ENCODE measurements at places on chromosomes 12 and 14. TPM values are rescaled to one million over a fixed set of nuclear protein-coding genes. Genes with fewer than 3 reads are reported as not detected.

DNA sequence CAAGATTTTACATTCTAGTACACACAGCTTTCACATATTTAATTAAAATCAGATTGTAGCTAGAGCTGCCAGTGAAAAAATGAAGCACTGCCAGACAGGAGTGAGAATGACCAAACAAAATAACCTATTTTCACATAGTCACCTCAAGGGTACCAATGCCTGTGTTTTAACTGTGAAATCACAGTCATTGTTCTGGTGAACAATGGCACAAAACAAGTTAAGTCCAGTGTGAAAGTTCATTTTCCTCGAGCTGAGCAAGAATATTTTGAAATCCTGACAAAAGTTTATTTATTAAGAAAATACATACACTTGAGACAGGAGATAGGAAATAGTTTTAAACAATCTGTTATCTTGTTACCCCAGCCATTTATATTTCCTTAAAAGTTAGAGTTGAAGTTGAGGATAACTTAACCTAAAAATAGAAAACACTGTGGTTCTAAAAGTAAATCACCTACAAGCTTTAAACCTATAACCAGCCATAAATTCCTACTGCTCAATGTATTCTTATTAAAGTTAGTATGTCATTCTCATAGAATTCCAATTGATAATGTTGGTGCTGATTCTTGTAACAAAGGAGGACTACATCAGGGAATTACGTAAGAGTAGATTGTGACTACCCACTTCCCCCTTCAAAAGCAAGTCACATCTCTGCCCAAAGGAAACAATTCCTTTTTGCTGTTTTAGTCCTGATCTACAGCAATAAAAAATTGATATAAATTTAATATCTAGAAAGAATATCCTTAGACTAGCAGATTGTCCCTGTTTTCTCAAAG is 15.9 kb downstream of the DENND5B start:
- no peaks in the 10 kb centered on the region for H3K27me3 ChIP-seq
- peaks cover 12% of the 10 kb centered on the region for H3K4me1 ChIP-seq
- H3K27ac ChIP-seq, result no peak overlapping the region
- no peak overlapping the region for H3K4me3 ChIP-seq
- DNase-seq, result no peak

The TAS2R46 gene
- 2.3 TPM for total RNA-seq

The MYF5 gene
- total RNA-seq, result not detected

DNA sequence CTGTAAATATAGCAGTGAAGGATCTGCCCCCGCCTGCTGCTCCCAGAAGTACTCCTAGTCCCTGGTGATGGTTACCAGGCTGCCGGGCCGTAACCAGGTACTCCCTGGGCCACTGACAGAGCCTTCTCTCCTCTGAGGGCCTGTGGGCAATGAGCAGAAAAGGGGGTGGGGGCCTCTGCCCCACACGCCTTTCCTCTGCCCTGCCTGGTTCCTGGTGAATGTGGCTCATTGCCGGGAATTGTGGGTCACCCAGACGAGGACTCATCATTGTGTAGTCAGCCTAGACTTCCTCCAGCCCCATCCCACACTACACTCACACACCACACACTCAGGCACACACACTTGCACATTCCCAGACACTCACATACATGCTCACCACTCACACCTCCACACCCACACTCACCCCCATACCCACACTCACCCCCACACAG is 35.7 kb upstream of the ACTN1 start:
- H3K4me1 ChIP-seq, result peaks cover 8% of the 10 kb centered on the region
- H3K27ac ChIP-seq, result no peak overlapping the region
- no peak for DNase-seq

GRCh38 chr12:10304161-10304574 is 3.5 kb upstream of the KLRD1 start:
- H3K36me3 ChIP-seq, result no peaks in the 10 kb centered on the region
- peaks cover 4% of the 10 kb centered on the region for H3K4me1 ChIP-seq
- DNase-seq, result no peak
- no peak overlapping the region for H3K4me3 ChIP-seq

DNA sequence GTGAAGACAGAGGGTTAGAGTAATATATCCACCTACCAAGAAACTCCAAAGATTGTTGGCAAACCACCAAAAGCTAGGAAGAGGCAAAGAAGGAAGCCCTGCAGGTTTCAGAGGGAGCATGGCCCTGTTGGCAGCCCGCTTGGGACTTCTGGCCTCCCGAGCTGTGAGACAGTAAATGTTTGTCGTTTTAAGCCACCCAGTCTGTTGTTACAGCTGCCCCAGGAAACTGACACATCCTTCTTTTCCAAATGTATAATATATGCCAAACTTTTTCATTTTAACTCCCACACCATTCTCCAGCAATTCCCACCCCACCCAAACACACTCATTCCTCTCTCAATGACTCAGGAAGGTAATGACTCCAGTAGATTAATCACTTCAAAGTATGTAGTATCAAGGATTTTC is 74.0 kb downstream of the RPS29 start:
- H3K4me1 ChIP-seq, result peaks cover 3% of the 10 kb centered on the region
- H3K36me3 ChIP-seq, result no peaks in the 10 kb centered on the region
- peak; percentile 30 for DNase-seq
- H3K27me3 ChIP-seq, result no peaks in the 10 kb centered on the region

- H3K27me3 ChIP-seq, result no peaks in the 10 kb centered on the region
- no peaks in the 10 kb centered on the region for H3K4me1 ChIP-seq
- no peaks in the 10 kb centered on the region for H3K36me3 ChIP-seq
- no peak overlapping the region for H3K27ac ChIP-seq
- no peak overlapping the region for H3K4me3 ChIP-seq
- no peak for DNase-seq
These were observed 130.8 kb downstream of the LMNTD1 start for GRCh38 chr12:25422241-25422640.

DNA sequence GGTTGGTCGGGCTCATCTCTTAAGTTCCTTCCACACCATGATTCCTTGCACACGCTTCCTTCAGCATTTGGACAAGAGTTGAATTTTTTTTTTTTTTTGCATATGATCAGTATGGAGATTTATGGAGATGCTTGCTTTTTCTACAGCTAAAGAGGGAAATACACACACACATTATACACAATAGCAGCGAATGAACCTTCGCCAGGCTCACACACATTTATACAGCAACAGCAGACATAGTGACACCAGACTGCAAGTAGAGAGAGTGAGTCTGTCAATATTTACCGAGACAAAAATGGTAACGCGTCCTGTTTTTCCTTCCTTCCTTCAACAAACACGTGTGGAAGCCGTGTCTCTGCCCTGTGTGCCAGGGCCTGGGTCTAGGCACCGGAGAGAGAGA is 897.9 kb downstream of the BCL11B start:
- no peak overlapping the region for H3K27ac ChIP-seq
- H3K4me3 ChIP-seq, result no peak overlapping the region
- H3K27me3 ChIP-seq, result no peaks in the 10 kb centered on the region
- no peak for DNase-seq
- H3K36me3 ChIP-seq, result no peaks in the 10 kb centered on the region

The TAS2R9 gene
- 0.16 TPM for total RNA-seq

GRCh38 chr14:70748422-70748821 is 60.9 kb downstream of the MAP3K9 start:
- H3K27ac ChIP-seq, result no peak overlapping the region
- DNase-seq, result no peak
- no peak overlapping the region for H3K4me3 ChIP-seq
- no peaks in the 10 kb centered on the region for H3K4me1 ChIP-seq
- H3K27me3 ChIP-seq, result no peaks in the 10 kb centered on the region
- H3K36me3 ChIP-seq, result peaks cover 7% of the 10 kb centered on the region

GRCh38 chr14:89477391-89477790 is 60.4 kb upstream of the FOXN3 start:
- no peak overlapping the region for H3K4me3 ChIP-seq
- H3K27ac ChIP-seq, result no peak overlapping the region
- no peak for DNase-seq
- no peaks in the 10 kb centered on the region for H3K4me1 ChIP-seq
- no peaks in the 10 kb centered on the region for H3K27me3 ChIP-seq

GRCh38 chr12:946212-946611 is 3.3 kb downstream of the RAD52 start:
- no peaks in the 10 kb centered on the region for H3K27me3 ChIP-seq
- peaks cover 10% of the 10 kb centered on the region for H3K36me3 ChIP-seq
- H3K4me1 ChIP-seq, result peaks cover 12% of the 10 kb centered on the region
- H3K27ac ChIP-seq, result no peak overlapping the region

DNA sequence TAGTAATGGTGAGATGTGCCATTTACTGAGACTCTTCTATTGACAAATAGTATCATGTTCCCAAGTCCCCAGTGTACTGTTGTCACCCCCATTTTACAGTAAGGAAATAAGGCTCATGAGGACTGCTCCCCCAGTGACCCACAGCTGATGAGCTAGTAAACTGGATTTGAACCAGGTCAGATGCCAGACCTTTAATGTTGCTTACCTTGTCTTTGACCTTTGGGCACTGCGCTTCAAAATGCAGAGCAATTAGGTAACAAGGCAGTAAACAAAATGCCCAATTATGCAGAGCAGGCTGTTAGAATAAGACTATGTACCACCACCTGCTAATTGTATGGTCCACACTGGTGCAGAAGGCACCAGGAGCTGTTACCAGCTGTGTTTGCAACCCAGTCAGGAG is 38.5 kb upstream of the RIN3 start:
- H3K4me3 ChIP-seq, result no peak overlapping the region
- no peaks in the 10 kb centered on the region for H3K36me3 ChIP-seq
- no peaks in the 10 kb centered on the region for H3K4me1 ChIP-seq
- no peaks in the 10 kb centered on the region for H3K27me3 ChIP-seq
- no peak overlapping the region for H3K27ac ChIP-seq

GRCh38 chr14:56118611-56119181 is 485 bp downstream of the PELI2 start:
- peak overlapping the region; percentile 43 for H3K27ac ChIP-seq
- H3K4me1 ChIP-seq, result no peaks in the 10 kb centered on the region
- H3K36me3 ChIP-seq, result no peaks in the 10 kb centered on the region
- H3K27me3 ChIP-seq, result no peaks in the 10 kb centered on the region
- peak; percentile 9 for DNase-seq

DNA sequence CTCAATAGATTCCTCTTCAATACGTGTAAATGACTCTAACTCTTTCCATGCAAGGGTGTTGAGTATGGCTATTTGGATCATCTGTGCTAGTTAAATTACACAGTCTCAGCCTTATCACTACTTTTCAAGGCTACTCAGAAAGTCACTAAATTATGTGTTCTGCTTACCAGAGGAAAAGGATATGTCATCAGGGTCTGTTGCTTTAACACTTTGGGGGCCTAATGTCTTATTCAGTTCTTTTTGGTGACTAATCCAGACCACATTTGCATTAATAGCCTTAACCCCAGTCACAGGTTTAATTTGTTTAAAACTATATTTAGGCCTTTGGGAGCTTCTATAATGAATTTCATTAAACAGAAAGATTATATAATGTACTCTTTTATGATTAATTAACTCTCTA is 649.3 kb downstream of the RPS29 start:
- no peaks in the 10 kb centered on the region for H3K36me3 ChIP-seq
- H3K27ac ChIP-seq, result peak overlapping the region; percentile 54
- peaks cover 13% of the 10 kb centered on the region for H3K4me1 ChIP-seq
- H3K4me3 ChIP-seq, result no peak overlapping the region
- DNase-seq, result no peak

DNA sequence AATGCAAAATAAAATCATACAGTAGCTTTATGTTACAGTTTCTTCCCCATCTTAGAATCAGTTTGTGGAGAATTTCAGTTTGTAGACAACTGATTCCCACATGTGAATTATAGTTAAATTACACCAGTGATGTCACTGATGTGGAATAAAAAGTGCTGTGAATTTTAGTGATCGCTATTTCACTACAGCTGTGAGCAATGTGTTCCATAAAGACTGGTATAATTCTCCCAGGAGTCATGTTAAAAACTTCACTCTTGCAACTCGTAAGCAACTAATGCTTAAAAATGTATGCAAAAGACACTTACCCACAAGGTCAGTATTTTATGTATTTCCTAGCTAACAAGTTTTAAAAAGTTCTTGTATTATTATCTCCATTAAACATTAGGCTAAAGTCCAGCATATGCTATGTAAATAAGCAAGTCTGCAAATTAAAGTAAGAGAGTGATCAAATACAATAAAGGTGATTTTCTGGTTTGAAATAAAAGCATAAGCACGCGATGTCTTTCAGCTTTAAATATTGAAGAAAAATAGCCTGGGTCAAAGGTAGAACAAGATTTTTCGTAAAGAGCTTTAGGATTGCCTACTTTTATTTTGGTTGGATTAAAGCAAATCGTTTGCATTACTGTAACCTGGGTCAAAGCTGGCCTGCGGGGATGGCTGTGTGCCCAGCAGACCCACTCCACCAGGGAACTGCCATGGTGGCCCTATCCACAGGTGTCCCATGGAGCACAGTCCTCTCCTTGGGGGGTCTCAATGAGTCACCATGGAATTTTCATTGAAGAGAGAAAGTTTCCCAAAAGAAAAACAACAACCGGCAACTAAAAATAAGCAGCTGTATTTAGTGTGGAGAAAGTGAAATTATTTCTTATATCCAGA is 12.7 kb upstream of the LRIG3 start:
- peak overlapping the region; percentile 92 for H3K27ac ChIP-seq
- no peaks in the 10 kb centered on the region for H3K27me3 ChIP-seq
- no peaks in the 10 kb centered on the region for H3K36me3 ChIP-seq

GRCh38 chr12:97995559-97995958 is 519.8 kb upstream of the TMPO start:
- no peaks in the 10 kb centered on the region for H3K27me3 ChIP-seq
- no peak overlapping the region for H3K4me3 ChIP-seq
- no peaks in the 10 kb centered on the region for H3K36me3 ChIP-seq
- H3K27ac ChIP-seq, result no peak overlapping the region
- H3K4me1 ChIP-seq, result no peaks in the 10 kb centered on the region
- no peak for DNase-seq

DNA sequence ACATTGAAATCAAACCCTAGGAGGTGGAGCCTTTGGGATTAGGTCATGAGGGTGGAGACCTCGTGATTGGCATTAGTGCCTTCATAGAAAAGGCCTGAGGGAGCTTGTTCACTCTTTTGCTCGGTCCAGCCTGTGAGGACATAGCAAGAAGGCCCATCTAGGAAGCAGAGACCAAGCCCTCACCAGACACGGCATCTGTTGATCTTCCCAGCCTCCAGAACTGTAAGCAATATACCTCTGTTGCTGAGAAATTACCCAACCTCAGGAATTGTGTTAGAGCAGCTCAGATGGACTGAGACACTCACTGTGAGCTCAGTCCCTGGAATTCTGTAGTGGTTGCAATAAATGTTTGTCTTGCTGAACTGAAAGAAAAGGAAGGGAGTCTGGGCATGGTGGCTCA is 116.2 kb upstream of the MAP1LC3B2 start:
- DNase-seq, result no peak
- H3K27ac ChIP-seq, result no peak overlapping the region
- H3K4me3 ChIP-seq, result no peak overlapping the region
- H3K27me3 ChIP-seq, result no peaks in the 10 kb centered on the region
- no peaks in the 10 kb centered on the region for H3K4me1 ChIP-seq

- no peak for DNase-seq
- no peak overlapping the region for H3K27ac ChIP-seq
- H3K36me3 ChIP-seq, result no peaks in the 10 kb centered on the region
- no peak overlapping the region for H3K4me3 ChIP-seq
These were observed 2.4 kb downstream of the CLEC12B start for GRCh38 chr12:10012630-10013330.

Measured in SJCRH30 (cell line).